ENCODE measurements at places on chromosomes 4 and X.

- no peaks in the 10 kb centered on the region for H3K4me1 ChIP-seq
- no peaks in the 10 kb centered on the region for H3K27me3 ChIP-seq
- no peak for DNase-seq
- H3K4me3 ChIP-seq = no peak within 1 kb of the TSS
- no peak within 1 kb of the TSS for H3K27ac ChIP-seq
- H3K36me3 ChIP-seq = peaks cover 4% of the 10 kb centered on the region
Observed at GRCh38 chr4:68447201-68447600, at the start of gene TMPRSS11E. TMPRSS11E (plus strand) TSS chr4:68447463; CDS start chr4:68447513, 50 bp downstream.

DNA sequence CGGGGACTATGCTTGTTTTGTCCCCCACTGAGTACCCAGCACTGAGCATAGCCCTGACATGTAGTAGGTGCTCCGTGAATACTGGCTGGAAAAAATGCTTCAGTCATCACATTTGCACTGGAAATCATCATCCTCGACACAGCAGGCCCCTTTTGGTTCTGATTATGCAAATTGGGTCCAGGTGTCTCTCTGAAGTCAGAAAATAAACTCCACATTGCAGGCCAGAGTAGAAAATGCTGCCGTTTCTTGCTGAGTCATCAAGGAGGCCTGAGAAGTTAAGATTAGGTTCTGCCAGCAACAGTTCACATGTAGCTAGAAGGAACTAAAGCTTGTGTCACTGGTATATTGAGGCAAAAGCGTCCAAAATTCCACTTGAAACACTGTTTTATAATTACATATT is 15.0 kb upstream of the STK32B start:
- no peak overlapping the region for H3K4me3 ChIP-seq
- H3K36me3 ChIP-seq = no peaks in the 10 kb centered on the region
- H3K27me3 ChIP-seq = peaks cover 4% of the 10 kb centered on the region
- no peak overlapping the region for H3K27ac ChIP-seq
- peaks cover 24% of the 10 kb centered on the region for H3K4me1 ChIP-seq

- peak overlapping the region; percentile 99 for H3K27ac ChIP-seq
- H3K4me1 ChIP-seq = peaks cover 34% of the 10 kb centered on the region
- peaks cover 5% of the 10 kb centered on the region for H3K36me3 ChIP-seq
- peak overlapping the region; percentile 95 for H3K4me3 ChIP-seq
Observed at GRCh38 chr4:73068491-73069337, 802 bp downstream of the COX18 start.

DNA sequence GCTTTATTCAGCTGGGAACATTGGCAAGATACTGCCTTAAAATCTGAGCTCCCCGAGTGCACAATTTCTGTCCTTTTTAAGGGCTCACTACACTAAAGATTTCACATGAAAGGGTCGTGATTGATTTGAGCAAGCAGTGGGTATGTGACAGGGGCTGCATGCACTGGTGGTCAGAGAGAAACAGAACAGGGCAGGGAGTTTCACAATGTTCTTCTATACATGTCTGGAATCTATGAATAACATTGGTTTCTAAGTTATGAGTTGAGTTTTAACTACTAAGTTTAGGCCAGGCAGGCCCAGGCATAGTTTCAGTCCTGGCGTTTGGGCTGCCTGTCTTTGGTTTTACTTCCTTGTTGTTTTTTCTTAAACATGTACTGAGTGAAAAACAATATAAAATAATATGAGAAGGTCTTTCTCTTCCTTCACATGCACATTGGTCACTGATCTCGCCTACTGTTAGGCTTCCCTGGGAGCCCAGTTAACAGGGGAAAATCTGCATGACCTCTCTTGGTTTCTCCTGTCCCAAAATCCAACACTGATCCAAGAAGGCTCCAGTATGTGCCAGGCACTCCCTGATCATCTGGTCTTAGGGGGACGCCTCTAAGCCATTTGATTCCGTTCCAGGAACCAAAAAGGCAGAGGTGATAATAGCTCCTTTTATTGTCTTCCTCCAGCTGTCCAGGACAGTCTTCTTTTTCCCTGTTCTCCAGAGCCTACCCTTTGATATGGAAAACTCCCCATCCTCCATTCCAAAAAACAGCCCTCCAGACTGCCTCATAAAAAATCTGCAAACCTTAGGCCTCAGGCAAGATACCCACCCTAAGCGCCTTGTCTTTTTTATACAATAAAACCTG is at the start of gene UGT2B17:
TSS of gene UGT2B17 (minus strand) at position 51 of the 854 bp plus-strand sequence. CDS start 7,838 bp downstream, outside the sequence.
- no peak for DNase-seq
- H3K4me3 ChIP-seq = no peak within 1 kb of the TSS
- H3K27ac ChIP-seq = peak within 1 kb of the TSS; percentile 62
- H3K36me3 ChIP-seq = no peaks in the 10 kb centered on the region
- H3K4me1 ChIP-seq = peaks cover 49% of the 10 kb centered on the region

- H3K36me3 ChIP-seq = no peaks in the 10 kb centered on the region
- H3K4me1 ChIP-seq = no peaks in the 10 kb centered on the region
- H3K4me3 ChIP-seq = no peak overlapping the region
- no peaks in the 10 kb centered on the region for H3K27me3 ChIP-seq
Observed at GRCh38 chr4:165628572-165628971, 244.5 kb upstream of the TLL1 start.

GRCh38 chr4:129254526-129254925 is 158.6 kb downstream of the C4orf33 start:
- H3K4me3 ChIP-seq = no peak overlapping the region
- no peak overlapping the region for H3K27ac ChIP-seq
- no peaks in the 10 kb centered on the region for H3K27me3 ChIP-seq
- H3K36me3 ChIP-seq = no peaks in the 10 kb centered on the region
- no peak for DNase-seq

- H3K36me3 ChIP-seq = peaks cover 23% of the 10 kb centered on the region
- peak overlapping the region; percentile 68 for H3K27ac ChIP-seq
- no peak for DNase-seq
- no peaks in the 10 kb centered on the region for H3K27me3 ChIP-seq
Observed at GRCh38 chr4:153514688-153515426, 48.7 kb downstream of the TMEM131L start.

GRCh38 chr4:30718021-30718542 is 2.1 kb upstream of the PCDH7 start:
- no peaks in the 10 kb centered on the region for H3K36me3 ChIP-seq
- H3K4me3 ChIP-seq = no peak overlapping the region
- peaks cover 71% of the 10 kb centered on the region for H3K27me3 ChIP-seq
- no peak overlapping the region for H3K27ac ChIP-seq

DNA sequence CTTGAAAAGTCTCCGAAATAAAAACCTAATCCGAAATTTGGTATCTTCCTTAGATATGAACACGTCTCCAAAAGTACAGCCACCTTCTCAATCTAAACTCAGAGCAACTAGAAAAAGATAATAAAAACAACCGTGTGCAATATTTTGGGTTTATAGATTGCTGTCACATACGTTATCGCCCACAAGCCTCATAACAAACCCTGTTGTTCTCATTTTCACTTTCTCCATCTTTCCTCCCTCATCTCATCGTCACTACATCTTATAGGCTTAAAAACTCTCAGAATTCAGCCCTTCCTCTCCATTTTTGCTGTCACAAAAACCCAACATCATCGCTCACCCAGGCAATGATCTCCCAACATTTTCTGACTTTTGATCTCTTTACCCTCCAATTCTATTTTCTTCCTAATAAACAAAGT is 448 bp upstream of the SCFD2 start:
- peaks cover 8% of the 10 kb centered on the region for H3K36me3 ChIP-seq
- peaks cover 40% of the 10 kb centered on the region for H3K4me1 ChIP-seq
- H3K27ac ChIP-seq = peak overlapping the region; percentile 99
- DNase-seq = no peak

GRCh38 chr4:601612-602558 is 23.5 kb upstream of the PDE6B start:
- peaks cover 3% of the 10 kb centered on the region for H3K4me1 ChIP-seq
- H3K27ac ChIP-seq = no peak overlapping the region
- no peak overlapping the region for H3K4me3 ChIP-seq
- DNase-seq = no peak

GRCh38 chr4:162841753-162842152 is 324.9 kb downstream of the NAF1 start:
- H3K27me3 ChIP-seq = no peaks in the 10 kb centered on the region
- H3K36me3 ChIP-seq = no peaks in the 10 kb centered on the region
- no peak for DNase-seq
- no peak overlapping the region for H3K4me3 ChIP-seq

DNA sequence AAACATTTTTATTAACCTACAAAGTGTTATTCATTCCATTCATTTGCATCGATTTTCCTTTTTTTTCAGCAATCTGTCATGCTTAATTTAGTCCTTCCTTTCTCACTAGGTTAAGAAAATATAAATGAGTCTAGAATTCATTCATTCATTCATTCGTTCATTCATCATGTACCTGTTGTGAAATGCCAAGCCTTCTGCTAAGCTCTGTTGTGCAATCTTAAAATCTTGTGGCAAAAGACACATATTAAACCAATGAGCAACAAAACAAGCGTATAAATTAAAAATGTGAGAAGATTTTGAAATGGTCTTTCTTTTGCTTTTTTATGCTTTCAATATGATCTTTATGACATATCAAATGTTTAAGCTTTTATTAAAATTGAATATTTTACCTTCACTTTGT is 88.6 kb upstream of the MAD2L1 start:
- no peaks in the 10 kb centered on the region for H3K27me3 ChIP-seq
- H3K27ac ChIP-seq = no peak overlapping the region
- H3K4me3 ChIP-seq = no peak overlapping the region

GRCh38 chr4:80259012-80259411 is 7.5 kb upstream of the FGF5 start:
- no peaks in the 10 kb centered on the region for H3K36me3 ChIP-seq
- H3K4me3 ChIP-seq = no peak overlapping the region
- peaks cover 58% of the 10 kb centered on the region for H3K27me3 ChIP-seq
- H3K27ac ChIP-seq = no peak overlapping the region
- no peak for DNase-seq
- H3K4me1 ChIP-seq = no peaks in the 10 kb centered on the region

GRCh38 chr4:170089274-170089667 is 485 bp downstream of the AADAT start:
- peak overlapping the region; percentile 77 for H3K4me3 ChIP-seq
- H3K4me1 ChIP-seq = peaks cover 13% of the 10 kb centered on the region
- H3K27me3 ChIP-seq = peaks cover 28% of the 10 kb centered on the region
- H3K36me3 ChIP-seq = no peaks in the 10 kb centered on the region
- DNase-seq = no peak

GRCh38 chr4:40525752-40526598 is 103.7 kb downstream of the RBM47 start:
- no peaks in the 10 kb centered on the region for H3K27me3 ChIP-seq
- H3K27ac ChIP-seq = no peak overlapping the region
- H3K4me3 ChIP-seq = no peak overlapping the region
- no peaks in the 10 kb centered on the region for H3K4me1 ChIP-seq
- no peaks in the 10 kb centered on the region for H3K36me3 ChIP-seq

DNA sequence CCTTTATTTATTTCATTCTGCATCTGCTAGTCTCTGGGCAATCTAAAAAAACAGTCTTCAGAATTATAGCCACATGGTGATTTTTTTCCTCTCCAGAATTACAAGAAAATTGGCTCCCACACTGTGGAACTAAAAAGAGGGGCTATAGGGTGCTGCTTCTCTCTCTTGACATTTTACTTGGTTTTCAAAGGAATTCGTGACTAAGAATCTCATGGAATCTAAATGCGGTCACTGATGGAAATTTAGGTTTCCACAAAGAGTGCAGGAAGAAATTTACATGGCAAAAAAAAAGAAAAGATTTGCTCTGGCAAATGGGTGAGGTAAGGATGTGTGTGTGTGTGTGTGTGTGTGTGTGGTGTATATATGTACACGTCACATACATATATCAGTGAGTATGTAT is 10.2 kb downstream of the ATXN3L start:
- H3K4me1 ChIP-seq = peaks cover 12% of the 10 kb centered on the region
- DNase-seq = no peak
- no peak overlapping the region for H3K27ac ChIP-seq
- H3K4me3 ChIP-seq = no peak overlapping the region
- no peaks in the 10 kb centered on the region for H3K27me3 ChIP-seq

DNA sequence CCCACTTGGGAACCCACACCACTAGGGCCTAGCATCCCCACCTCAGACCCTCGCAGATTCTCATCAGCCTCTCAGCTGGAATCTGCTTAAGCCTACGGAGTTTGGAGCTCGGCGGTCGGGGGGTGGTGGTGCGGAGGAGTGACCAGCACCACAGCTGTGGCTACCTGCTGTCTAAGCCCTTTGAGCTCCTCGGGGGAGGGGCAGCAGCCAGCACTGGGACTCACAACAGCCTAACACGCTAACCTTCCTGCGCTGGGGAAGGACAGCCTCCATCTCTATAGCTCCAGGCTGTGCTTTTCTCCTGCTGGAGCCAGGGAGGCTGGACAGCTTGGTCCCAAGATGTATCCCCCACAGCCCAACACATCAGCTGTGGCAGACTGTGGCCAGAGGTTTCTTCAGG is 281.5 kb downstream of the USP46 start:
- no peak overlapping the region for H3K27ac ChIP-seq
- H3K36me3 ChIP-seq = no peaks in the 10 kb centered on the region
- H3K27me3 ChIP-seq = peaks cover 37% of the 10 kb centered on the region
- no peaks in the 10 kb centered on the region for H3K4me1 ChIP-seq
- no peak overlapping the region for H3K4me3 ChIP-seq

GRCh38 chr4:32798471-32799159 is 2078.4 kb downstream of the PCDH7 start:
- DNase-seq = no peak
- H3K4me1 ChIP-seq = no peaks in the 10 kb centered on the region
- no peaks in the 10 kb centered on the region for H3K27me3 ChIP-seq
- no peak overlapping the region for H3K4me3 ChIP-seq
- no peak overlapping the region for H3K27ac ChIP-seq

DNA sequence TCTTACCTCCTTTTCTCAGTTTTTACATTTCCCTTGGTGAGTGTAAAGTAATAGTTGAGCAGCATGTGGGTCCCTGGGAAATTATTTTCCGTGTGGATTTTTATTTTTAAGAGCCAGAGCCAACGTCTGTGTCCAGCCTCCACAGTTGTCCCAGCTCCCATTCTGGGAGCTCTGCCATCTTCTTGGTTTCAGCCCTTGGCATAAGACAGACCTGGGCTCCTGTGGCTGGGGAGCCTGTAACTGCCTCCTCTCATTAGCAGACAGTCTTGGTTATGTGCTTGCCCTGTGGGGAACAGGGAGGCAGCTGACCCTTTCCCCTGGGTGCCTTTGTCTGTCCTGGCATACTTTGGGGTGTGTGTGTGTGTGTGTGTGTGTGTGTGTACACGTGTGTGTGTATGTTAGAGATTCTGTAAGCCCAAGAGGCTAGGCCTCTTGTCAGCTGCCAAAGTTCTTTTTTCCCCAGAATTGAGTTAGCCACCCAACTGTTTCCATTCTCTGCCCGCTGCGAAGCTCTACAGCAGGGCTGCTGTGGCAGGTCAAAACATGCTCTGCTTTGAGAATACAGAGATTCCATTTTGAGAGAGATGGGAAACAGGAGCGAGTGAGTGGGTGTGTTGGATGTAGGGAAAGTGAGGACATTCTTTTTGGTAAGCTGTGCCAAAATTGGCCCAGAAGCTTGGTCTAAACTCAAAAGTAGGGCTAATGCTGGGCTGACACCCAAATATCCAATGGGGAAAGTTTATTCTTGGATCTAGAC is 140.7 kb downstream of the TMEM164 start:
- H3K4me3 ChIP-seq = no peak overlapping the region
- peaks cover 4% of the 10 kb centered on the region for H3K4me1 ChIP-seq
- no peak for DNase-seq
- H3K36me3 ChIP-seq = no peaks in the 10 kb centered on the region
- no peak overlapping the region for H3K27ac ChIP-seq

- H3K27me3 ChIP-seq = no peaks in the 10 kb centered on the region
- H3K36me3 ChIP-seq = no peaks in the 10 kb centered on the region
- DNase-seq = peak; percentile 71
- peak overlapping the region; percentile 50 for H3K4me3 ChIP-seq
- peaks cover 44% of the 10 kb centered on the region for H3K4me1 ChIP-seq
Observed at GRCh38 chr4:25878676-25879075, 15.9 kb upstream of the SEL1L3 start.

Data from naive B cell (primary cell).